ENCODE measurements at places on chromosomes 4 and X.

DNA sequence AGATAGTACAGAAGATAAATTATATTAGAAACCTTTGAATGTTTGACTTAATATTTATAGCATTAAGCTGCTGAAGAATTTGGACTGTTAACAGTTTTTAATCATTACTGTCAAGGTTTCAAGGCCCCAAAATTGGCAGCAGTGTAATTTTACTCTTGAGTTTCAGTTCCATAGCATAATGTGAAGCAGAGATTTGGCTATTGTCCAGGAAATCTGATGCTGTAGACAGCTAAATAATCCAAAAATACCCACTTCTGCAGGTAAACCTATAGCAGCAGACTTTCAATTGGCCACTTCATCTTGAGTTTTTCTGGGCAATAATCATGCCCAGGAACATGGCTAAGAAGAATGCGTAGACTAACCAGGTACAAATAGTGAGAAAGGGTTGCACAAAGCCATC, 85.0 kb downstream of the RCHY1 start:
- no peak for DNase-seq

DNA sequence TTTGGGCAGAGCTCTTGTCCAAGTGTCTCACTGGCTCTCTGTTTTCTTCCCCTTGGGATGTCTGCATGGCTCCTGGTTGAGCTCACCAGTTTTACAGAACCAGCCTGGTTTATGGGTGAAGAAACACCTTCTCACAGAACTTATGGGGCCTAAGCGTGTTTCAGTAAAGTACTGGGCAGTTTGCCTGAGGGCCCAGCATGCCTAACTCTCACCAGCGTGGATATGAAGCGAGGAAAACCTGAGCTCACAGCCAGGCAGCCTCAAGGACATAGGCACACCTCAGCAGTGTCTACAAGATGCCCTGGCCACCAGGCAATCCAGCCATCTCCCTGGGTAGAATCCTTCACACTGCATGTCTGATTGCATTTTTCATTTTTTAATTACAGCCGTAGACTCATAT, 9.2 kb downstream of the NHSL2 start:
- no peak for DNase-seq

- no peak for DNase-seq
These were observed 69.9 kb downstream of the SEL1L3 start for GRCh38 chr4:25792876-25793275.

DNA sequence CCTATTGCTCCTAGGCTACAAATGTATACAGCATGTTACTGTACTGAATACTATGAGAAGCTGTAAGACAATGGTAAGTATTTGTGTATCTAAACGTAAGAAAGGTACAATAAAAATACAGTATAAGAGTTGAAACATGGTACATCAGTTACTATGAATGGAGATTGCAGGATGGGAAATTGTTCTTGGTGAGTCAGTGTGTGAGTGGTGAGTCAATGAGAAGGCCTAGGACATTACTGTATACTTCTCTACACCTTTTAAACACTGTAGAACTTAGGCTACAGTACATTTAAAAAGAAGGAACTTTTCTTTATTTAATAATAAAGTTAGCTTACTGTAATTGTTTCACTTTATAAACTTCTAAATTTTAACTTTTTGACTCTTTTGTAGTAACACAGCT, 2603.2 kb downstream of the PCDH7 start:
- no peak for DNase-seq

DNA sequence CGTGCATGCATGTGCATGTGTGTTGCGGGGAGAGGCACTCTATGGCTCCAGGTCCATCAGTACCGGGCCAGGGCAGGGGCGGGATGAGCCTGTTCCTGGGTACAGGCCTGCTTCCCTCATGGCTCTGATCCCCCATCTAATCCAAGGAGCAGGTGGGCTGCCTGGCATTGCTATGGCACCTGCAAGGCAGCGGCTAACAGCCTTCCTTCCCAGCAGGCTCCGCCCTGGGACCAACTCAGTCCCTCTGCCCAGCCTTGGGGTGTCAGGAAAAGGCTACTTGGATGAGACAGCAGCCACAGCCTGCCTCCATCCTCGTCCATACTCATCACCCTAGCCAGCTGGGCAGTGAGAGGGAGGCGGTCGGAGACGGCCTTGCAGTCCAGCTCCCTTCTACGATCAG, 46.5 kb downstream of the PPP2R2C start:
- no peak for DNase-seq

- no peak for DNase-seq
These were observed 19.1 kb downstream of the ASIC5 start for GRCh38 chr4:155846929-155847328.

DNA sequence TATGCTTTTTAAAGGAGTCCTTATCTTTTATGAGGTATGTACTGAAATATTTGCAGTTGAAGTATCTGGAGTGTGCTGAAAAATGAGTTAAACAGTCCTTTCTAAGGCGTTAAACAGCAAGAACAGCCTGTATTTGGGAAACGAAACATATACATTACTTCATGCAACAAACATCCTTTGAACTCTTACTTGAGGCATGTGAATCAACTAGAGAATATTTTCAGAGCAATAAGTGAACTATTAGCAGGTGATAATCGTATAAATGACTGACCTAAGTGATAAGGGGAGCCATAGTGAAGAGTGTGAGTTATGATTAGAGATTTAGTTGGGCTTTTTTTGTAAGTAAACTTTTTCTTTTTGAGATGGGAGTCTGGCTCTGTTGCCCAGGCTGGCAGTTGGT, 45.9 kb upstream of the RHOH start:
- DNase-seq, result no peak

DNA sequence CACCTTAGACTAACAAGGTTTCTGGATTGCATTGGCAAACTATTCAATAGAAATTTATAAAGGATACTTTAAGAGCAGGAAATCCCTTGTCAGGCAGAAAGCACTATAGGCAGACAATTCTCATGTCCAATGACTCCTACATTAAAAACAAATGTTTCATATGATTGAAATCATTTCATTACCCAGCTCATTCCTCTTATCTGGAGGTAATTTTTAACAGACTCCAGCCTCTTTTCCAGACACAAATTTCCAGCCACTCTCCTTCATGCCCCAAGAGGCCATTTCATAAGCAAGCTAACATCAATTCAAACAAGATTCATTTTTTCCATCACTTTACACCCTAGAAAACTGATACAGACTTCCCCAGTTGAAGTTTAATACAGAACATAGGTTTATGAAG, 495.1 kb upstream of the FRG1 start:
- no peak for DNase-seq

DNA sequence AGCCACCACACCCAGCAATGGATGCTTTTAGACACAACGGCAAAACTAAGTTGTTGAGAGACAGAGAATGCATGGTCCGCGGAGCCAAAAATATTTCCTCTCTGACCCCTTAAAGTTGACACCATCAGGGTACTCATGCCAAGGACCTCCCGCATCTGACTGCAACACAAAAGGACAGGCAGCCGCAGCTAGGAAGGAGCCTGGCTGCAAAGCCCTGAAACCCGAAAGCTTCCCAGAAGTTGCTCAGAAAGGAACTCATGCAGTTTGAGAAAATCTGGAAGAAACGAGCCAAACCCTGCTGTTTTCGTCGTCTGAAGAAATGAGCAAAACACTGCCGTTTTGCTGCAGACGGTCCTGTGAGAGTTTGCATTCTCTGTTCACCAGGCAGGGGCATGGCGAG, 16.5 kb downstream of the DHRSX start:
- no peak for DNase-seq

GRCh38 chr4:15714646-15715435, 12.0 kb downstream of the BST1 start:
- DNase-seq, result no peak

- DNase-seq, result no peak
These were observed 9.4 kb downstream of the GPRIN3 start for GRCh38 chr4:89298155-89298554.

DNA sequence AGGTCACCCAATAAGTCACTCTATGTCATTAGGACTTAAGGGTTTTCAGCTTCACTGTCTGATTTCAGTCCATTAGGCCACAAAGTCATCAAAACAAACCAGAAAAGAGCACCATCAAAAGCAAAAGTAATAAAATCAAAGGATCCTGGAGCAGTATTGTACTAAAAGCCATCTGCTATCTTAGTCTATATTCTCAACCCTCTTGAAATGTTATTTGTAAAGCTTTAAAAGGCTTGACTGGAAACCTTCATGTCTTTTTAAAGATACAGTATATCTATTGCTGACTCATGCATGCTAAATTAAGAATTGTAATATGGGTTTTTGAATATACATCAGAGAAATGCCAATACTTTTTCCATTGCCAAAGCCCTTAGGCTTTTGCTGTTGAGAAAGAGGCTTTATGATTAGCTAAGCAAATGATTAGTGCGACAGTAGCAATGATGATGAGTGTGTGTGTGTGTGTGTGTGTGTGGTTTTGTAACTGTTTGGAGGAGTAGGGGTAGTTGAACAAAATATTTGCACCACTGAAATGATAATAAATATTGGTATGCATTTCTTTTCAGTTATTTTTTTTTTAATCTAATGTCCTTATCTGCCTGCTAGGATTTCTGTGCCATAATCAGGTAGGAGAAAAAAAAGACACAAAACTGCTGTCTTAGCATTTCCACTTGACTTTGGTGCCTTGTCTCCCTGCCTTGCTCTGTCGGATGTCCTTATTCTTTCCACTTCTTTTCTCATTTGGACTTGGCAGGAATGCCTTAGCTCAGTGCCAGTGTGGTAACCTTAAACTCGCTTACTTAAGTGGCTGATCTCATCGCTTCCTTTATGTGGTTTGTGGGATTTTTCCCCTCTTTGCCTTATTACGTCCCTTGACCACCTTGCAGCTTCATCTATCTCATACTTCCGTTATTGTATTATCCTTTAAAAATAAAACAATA, 119.7 kb downstream of the PCDH7 start:
- DNase-seq, result no peak

GRCh38 chr4:37244583-37245390, at the start of gene NWD2:
Gene NWD2 (plus strand): TSS chr4:37244743. CDS start chr4:37245068, 325 bp downstream.
- no peak for DNase-seq

- no peak for DNase-seq
These were observed 75.5 kb downstream of the AMMECR1 start for GRCh38 chrX:110242371-110242770.

- DNase-seq, result no peak
These were observed 35.9 kb downstream of the GRID2 start for GRCh38 chr4:92339676-92340075.

GRCh38 chr4:156931267-156931666, 40.3 kb downstream of the PDGFC start:
- no peak for DNase-seq

DNA sequence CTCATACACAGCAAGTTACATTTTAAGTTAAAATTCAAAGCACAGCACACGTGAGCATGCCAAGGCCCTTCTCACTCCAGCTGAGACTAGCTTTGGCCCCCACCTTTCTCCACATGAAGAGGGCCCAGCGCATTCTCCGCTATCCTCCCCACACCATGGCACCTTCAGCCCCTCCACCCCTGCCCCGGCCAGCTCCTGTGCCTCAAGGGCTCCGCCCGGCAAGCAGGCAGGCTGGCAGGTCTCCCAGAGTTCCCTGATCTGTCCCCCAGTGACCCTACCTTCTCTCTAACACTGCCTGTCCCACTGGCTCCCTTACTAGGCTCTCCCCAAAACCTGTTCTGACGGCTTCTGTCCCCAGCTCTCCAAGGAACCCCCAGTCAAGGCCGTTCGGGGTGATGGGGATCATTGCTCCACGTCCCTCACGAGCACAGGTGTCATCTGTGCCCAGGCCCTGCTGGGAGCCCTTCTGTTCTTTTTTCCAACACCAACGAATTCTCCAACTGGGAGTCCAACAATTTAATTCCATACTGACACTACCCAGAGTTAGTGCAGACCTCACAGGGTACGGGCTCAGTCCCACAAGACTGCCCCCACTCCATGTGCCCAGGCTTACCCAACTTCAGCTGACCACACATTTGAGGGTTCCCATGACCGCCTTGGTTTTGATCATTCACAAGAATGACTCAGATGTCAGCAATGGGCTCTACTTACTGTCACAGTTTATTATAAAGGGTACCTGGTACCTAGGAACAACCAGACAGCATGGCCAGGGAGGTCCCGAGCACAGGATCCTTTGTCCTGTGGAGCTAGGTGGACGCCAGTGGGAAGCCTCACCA, 4.2 kb downstream of the LETM1 start:
- DNase-seq, result no peak

- no peak for DNase-seq
These were observed 4.6 kb downstream of the SH3BGRL start for GRCh38 chrX:81206476-81206875.

DNA sequence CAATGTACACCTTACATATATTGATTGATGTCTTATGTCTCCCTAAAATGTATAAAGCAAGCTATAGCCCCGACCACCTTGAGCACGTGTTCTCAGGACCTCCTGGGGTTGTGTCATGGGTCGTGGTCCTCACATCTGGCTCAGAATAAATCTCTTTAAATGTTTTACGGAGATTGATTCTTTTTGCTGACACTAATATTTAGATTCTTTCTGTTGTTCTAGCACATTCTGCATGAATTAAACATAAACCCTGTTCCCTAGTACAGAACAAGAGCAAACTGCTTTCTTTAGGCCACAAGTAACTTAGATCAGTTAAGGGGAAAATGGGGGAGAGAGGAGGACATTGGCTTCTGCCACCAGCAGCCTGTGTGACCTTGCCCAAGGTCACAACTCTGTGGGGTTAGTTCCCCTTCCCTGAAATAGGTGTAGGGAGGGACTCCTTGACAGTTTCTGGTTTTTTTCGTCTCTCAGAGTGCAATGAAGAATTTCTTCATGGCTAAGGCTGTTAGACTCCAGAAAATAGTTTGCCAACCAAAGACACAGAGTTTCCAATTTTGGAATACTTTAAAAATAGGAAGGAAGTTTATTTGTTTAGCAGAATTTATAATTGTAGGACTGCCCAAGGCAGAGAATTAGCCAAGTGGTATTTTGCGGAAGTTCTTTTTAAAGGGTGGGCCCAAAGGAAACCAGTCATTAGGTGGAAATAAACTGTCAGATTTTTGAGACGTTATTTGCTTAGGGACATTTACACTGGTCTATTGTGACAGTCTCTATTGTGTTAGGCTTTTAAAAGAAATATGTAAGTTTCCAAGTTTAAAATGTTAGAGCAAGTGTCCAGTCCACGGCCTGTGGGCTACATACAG, 29.4 kb downstream of the PTTG2 start:
- no peak for DNase-seq

- DNase-seq, result no peak
These were observed 108.8 kb downstream of the GPR143 start for GRCh38 chrX:9656871-9657270.
